ENCODE measurements at places on chromosomes 1 and 21.

DNA sequence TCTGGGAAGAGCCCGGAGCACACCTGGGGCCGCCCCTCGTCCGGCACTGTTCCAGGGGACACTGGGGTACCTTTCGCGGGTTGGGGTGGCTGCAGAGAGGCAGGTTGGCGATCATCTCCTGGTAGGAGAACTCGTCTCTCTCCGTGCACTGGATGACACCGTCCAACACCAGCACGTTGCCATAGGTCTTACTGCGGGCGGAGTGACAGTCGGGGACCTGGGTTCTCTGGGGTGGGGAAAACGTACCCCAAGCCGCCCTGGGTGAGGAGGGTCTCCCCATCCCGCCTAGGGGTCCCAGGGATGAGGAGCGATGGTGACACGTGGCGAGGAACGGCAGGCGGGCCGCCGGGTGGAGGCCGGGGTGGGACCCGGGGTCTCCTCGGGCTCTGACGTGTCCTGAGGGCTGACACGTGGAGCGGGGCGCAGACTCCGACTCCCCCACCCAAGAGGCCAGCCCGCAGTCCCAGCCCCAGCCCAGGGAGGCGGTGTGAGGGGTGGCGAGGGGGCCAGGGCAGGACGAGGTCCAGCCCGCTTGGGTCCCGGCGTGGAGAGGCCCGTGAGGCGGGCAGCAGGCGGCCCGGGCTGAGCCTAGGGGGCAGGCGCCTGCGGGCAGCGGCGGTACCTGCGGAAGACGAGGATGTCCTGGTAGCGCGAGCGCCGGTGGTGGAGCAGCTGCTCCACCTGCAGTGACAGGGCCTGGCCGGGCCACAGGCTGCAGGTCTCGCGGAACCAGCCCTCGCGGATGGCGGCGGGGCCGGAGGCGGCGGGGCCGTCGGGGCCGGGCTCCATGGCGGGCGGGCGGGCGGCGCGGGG lies 457 bp downstream of the SRM start:
- DNase-seq = no peak

DNA sequence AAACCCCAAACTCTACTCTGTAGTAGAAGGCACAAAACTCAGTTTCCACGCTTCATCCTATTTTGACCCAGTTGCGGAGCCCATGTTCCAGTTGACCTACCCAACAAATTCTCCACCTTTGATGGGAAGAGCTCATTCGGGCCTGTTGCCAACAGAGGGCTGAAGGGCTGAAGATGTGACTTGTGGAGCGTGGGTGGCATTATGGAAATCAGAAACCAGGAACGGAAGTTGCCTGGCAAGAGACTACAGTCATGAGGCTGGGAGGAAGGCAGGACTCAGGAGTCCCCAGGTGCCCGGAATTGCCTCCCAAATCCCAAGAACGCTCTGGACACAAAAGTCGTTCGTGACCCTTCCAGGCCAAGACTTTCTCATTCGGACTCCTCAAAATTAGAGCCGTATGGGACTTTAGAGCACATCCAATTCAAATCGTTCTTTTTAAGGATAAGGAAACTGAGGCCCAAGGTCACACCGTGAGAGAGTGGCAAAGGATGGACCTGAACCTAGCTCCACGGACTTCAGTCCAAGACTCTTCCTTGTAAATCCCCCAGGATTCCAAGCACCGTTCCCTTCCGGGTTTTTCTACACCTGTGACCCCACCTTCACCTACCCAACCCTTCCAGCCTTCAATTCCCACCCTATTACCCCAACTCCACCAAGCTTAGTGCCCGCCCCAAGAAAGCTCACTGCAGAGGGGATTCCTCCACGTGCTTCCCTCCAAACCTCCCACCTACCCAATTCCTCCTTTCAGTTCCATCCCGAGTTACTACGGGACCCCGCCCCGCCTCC lies 739 bp downstream of the SMG5 start:
- no peak for DNase-seq

DNA sequence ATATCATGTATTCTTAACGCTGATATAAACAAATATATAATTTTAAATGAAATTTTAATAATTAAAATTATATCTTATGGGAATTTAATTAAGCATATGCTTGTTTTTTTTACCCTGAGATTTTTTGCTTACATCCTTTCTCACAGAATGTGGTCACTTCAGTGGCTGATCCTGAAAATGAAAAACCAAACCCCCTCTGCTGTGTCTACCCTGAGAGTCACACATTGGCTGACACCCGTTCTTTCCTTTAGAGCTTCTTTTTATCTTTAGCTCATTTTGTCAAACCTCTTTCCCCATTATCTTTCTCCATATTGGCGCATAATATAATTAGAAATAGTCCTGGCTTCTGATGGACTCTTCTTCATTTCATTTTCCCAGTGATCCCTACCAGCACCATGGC lies 10.8 kb upstream of the CACYBP start:
- no peak for DNase-seq

GRCh38 chr1:21913258-21913657 lies 23.9 kb downstream of the HSPG2 start:
- no peak for DNase-seq

Data from thoracic aorta (tissue), 2 donors.